HCT116 (cell line): ENCODE measurements at places on chromosomes 6 and 20. TPM values are rescaled to one million over a fixed set of nuclear protein-coding genes. Genes with fewer than 3 reads are reported as not detected.

DNA sequence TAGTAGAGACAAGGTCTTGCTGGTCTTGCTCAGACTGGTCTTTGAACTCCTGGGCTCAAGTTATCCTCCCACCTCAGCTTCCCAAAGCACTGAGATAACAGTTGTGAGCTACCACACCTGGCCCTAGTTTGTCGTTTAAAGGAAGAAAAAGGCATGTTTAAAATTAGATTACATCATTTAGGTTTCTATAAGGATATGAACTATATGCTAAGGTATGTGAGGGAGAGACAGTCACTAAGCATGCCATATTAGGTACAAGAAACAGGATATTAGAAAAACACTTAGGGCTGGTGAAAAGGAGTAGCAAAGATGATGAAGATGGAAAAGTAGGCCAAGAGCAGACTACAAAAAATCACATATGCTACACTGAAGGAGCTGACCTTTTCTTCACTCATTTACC lies 106.4 kb downstream of the ASCC3 start:
- DNase-seq: no peak

DNA sequence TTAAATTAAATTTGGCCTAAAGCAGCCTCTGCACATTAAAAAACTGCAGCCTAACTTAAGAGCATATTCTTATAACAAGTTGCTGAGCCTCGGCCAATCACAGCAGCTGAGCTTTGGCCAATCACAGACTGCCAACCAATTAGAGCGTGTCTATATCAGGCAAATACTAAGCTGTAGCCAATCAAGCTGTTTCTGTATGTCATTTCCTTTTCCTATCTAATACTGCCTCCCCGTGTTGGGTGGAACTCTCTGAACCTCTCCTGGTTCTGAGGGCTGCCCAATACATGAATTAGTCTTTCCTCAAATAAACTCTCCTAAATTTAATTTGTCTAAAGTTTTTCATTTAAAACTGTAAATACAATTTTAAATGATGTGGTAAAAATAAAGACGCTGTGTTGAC lies 3.9 kb upstream of the TMEM244 start:
- no peak for DNase-seq

DNA sequence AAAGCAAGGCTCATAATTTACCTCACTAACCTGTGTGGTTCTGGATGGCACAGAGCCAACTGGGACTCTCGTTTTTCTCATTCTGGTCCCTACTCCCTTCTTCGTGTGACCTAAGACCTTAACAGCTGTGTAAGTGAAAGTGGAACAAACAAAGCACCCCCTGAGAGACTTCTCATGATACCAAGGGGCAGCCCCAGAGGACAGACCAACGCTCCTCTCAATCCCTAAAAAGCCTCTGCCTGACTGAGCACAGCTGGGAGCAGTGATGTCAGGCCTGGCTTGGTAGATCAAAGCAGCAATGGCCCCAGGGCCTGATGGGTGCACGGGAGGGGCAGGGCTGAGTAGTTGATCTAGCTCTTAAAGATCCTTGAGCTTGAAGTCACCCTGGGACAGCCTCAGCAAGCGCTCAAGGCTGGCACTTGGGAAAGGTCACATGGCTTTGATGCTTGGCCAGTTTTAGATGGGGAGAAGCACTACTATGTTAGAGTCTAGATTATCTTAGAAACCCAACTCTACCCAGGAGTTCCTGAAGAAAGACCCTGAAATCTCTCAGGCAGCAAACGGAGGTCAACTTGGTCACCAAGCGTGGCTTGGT lies 16.2 kb upstream of the TGM2 start:
- no peak for DNase-seq

DNA sequence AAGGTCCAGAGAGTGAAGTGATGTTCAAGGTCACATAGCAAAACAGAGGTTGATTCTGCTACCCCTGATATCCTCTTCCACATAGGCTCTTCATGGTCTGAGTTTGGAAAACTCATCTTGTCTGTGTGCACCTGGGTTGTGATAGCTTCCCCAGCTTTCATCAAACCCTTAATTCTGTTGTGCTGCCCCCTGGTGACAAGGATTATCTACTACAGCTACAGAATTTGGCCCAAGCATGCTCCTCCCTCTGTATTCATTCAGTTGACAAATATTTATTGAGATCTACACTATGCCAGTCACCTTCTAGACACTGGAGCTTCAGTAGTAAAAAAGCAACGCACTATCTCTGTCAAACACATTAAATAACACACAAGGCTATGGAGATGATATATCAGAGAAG lies 50.4 kb downstream of the SMPDL3A start:
- peak; percentile 63 for DNase-seq

- DNase-seq: no peak
These were observed at the start of gene PPP1R14C for GRCh38 chr6:150142670-150143515. TSS of gene PPP1R14C (plus strand) at chr6:150143044. CDS start at chr6:150143193, 149 bp downstream.

- no peak for DNase-seq
These were observed 862.8 kb upstream of the CITED2 start for GRCh38 chr6:140237251-140237650.

- DNase-seq: peak; percentile 41
These were observed 21.0 kb downstream of the SRSF3 start for GRCh38 chr6:36615018-36615761.

The SEMG2 gene
- total RNA-seq: not detected

The PRSS35 gene
- 0.37 TPM for total RNA-seq

The MEI4 gene
- total RNA-seq: not detected
